ENCODE measurements at places on chromosomes 2 and 18.

GRCh38 chr2:158967731-158968395 is 577 bp upstream of the TANC1 start:
- DNase-seq = no peak

- no peak for DNase-seq
Observed at GRCh38 chr2:157468931-157469708, 25.2 kb upstream of the CYTIP start.

DNA sequence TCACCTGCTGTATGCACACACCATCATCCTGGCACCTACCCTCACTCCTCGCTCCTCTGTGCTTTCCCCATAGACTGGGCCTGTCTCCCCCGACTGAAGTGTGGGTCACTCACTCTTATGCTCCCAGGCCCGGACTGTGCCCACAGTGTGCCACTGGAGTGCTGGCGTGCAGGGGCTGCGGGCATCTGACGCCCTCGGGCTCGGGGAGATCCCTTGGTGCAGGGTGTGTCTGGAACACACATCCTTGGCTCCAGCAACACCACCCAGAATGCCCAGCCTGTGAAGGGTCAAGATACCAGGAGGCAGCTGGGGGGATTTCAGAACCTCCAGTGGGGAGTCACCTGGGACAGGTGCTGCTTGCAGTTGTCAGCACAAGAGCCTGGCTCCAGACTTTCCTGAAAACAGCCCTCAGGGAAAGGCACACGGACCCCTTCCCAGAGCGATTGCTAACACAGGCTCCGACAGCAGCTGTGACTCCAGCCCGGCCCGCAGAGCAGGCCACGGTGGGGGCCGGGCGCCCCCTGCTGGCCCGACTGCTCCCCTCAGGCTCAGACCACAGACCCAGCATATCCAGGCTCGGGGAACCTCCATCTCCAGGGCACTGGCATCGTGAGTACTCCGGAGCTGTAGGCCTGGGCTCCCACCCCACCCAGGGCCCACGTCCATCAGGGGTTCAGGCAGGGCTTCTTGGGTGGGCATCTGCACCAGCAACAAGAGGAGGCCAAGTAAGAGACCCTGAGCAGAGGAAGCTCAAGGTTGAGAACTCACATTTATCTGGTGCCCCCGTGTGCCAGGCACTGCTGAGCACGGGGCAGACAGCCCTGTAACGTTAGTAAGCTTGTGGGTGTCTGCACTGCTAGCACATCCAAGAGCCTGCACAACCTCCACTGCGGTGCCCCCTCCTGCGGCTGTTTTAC is 8.6 kb downstream of the HS1BP3 start:
- DNase-seq = peak; percentile 67

- no peak for DNase-seq
Observed at GRCh38 chr2:205425102-205425501, 257.2 kb upstream of the NRP2 start.

- DNase-seq = no peak
Observed at GRCh38 chr2:181770150-181770549, 89.8 kb upstream of the NEUROD1 start.

Data from stimulated activated CD4-positive, alpha-beta T cell treated with anti-CD3 and anti-CD28 coated beads, Interleukin-15, amount 100 ng/mL, for 1 hour (primary cell).